ENCODE measurements at places on chromosomes 12 and 14.

GRCh38 chr12:70264067-70264867, 21.0 kb downstream of the CNOT2 start:
- DNase-seq: no peak

DNA sequence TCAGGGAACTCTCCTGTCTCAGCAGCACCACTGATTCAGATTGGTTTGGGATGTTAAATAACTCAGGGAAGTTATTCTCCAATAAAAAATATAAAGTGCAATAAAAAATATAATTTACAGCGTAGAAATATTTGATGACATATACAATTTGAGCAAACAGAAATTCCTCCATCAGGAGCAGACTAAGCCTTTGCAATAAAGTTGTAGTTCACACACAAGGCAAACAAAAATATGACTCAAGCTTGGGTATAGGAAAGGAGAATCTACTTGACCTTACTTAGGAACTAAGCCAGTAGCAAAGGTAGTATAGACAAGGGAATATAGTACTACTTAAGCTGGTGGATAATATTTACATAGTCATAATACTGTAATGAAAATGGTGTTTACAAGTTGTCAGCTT, 264.1 kb downstream of the KIF21A start:
- DNase-seq: no peak

DNA sequence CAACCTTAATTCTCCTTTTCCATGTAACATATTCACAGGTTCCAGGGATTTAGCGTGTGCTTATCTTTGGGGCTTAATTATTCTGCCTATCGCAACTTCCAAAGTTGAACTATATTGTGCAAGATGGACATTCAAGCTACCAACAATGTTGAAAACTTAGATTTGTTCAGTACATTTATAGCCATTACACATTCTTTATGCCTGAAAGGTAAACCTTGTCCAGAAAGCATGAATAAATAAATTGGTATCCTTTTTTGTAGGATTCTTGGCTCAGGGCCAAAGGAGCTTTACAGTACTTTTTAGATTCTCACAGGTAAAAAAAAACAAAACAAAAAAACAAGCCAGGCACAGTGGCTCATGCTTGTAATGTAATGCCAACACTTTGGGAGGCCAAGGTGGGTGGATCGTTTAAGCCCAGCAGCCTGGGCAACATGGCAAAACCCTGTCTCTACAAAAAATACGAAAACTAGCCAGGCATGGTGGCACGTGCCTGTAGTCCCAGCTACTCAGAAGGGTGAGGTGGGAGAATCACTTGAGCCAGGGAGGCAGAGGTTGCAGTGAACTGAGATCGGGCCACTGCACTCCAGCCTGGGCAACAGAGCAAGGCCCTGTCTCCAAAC, 3.3 kb downstream of the C12orf56 start:
- no peak for DNase-seq

- no peak for DNase-seq
Observed at GRCh38 chr12:109358154-109358869, 10.6 kb downstream of the MYO1H start.

GRCh38 chr14:91149462-91149861, 35.6 kb downstream of the DGLUCY start:
- DNase-seq: peak; percentile 92

DNA sequence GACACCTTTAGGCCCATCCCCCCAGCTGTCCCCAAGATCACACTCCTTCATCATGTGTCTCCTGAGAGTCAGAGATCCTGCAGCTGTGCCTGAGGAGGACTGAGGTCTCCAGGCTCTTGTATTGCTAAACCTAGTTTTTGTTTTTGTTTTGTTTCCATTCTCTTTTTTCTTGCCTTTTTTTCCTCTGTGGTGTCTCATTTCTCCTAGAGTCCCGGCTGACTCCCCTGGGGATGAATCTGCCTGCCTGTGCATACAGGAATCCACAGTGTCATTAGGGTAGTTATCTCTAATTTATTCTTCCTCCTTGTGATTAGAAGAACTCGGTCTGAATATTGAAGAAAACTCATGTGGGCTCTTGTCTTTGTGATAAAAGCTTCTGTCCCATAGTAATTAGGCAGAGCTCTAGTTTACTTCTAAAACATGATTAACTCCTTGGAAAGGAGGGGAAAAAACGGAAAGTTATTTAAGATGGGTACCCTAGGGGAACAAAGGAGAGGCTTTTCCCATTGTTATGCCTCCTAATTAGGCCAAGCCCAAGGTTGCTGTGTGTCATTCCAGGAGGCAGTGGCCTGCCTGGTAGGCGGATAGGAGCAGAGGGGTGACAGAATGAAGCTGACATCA, 343.2 kb downstream of the ZFP36L1 start:
- DNase-seq: no peak

GRCh38 chr12:120846721-120847120, 57.4 kb downstream of the SPPL3 start:
- DNase-seq: no peak

- no peak for DNase-seq
Observed at GRCh38 chr14:79473651-79474050, 737.7 kb downstream of the DIO2 start.

- DNase-seq: no peak
Observed at GRCh38 chr14:78885884-78886283, 715.7 kb downstream of the NRXN3 start.

GRCh38 chr12:28232211-28232928, 42.1 kb downstream of the CCDC91 start:
- no peak for DNase-seq

DNA sequence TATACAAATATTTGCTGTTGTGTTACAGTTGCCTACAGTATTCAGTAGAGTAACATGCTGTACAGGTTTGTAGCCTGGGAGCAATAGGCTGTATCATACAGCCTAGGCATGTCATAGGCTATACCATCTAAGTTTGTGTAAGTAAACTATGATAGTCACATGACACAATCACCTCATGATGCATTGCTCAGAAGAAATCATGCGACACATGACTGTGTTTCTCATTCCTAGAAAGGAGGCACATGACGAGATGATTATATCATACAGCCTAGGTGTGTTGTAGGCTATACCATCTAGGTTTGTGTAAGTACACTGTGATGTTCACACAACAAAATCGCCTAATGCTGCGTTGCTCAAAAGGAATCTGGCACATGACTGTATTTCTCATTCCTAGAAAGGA, 31.9 kb downstream of the NOPCHAP1 start:
- no peak for DNase-seq

DNA sequence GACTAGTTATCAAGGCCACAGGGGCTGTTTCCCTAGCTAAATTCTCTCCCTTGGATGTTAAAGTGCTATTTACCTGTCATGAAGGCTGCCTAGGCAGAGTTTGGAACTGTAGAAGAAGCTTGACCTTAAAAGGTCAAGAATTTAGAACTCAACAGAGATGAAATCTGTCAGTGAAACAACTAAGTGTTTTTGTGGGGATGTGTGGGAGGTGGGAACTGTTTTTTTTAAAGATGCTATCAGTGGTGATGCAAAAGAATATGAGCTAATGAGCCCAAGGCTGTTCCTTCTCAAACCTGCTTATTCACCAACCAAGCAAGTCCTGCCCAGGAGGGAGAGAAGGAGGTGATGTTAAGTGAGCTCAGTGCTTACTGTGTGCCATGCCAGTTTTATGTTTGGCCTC, 40.8 kb upstream of the POC1B start:
- DNase-seq: no peak

GRCh38 chr12:44876544-44877410, 662 bp upstream of the NELL2 start:
- DNase-seq: no peak

GRCh38 chr14:74202113-74202512, 37.1 kb upstream of the VSX2 start:
- DNase-seq: no peak

DNA sequence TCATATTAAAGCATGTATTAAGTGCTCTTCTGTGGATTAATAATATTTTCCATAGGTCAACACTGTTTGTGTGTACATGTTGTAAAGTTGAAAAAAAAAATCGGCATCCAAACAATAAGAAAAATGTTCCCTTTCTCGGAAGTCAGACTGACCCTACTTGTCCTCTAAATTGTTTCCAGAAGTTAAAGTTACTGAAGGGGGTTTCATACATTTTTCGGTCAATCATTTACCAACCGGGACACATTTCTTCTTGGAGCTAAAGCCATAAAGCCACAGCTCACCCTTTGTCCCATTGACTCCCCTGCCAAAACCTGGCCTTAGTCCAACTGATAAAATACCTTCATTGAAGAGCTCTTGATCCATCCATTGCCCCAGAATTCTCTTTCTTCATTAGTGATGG, 230.0 kb downstream of the ANO2 start:
- DNase-seq: no peak
